ENCODE measurements at places on chromosomes 6 and 20.

- no peak for DNase-seq
Measured at GRCh38 chr6:39053016-39053624, 4.5 kb downstream of the GLP1R start.

DNA sequence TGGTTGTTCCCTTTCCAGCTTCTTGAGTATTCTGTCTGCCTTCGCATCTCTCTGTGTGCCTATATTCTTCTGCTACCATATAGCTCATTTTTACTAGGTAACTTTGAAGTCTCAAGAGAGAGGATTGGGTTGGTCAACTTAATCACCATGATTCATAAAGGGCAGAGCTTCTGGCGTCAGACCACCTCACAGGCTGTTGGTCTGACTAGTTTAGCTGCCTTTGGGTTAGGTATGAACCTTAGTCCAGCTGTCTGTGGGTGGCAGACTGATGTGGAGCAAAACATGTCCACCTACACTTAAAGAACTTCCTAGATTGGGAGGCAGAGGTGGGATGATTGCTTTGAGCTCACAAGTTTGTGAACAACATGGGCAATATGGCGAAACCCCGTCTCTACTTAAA lies 192.2 kb upstream of the SGK1 start:
- no peak for DNase-seq

GRCh38 chr20:1357921-1358671 lies 29.2 kb upstream of the SDCBP2 start:
- DNase-seq, result no peak

DNA sequence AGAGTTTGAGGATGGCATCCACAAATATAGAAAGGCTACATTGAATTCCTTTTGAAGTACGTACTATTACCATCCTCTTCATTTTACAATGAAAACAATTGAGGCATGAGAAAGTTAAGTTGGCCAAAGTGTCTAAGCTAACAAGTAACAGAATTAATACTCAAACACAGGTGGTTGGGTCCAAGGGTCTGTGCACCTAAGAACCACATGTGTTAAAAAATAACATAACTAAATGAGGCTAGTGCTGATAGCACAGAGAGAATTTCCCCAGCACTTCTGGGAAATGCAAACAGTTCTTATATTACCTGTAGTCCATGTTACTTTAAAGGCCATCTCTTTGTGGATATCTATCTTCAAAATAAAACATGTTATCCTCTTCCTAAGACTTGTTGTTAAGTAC lies 10.5 kb upstream of the KHDRBS2 start:
- DNase-seq, result no peak

DNA sequence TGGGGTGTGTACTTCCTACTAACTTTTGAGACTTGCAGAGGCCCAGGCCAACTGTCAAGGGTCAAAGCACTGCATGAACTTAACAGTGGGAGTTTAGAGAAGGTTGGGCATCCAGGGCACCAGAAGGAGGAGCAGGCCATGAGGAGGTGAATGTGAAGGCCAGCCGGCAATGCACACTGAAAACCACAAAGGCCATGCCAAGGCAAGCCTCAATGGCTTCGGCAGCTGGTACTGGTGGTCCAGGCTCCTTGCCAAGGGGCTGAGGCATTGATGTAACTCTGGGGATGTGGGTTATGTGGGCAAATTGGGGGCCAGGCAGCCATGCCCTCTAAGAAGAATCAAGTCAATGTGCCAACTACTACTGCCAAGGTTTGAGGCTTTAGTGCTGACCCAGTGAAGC lies 222.4 kb downstream of the UNC5CL start:
- no peak for DNase-seq

GRCh38 chr6:225121-225721 lies 67.1 kb upstream of the DUSP22 start:
- no peak for DNase-seq

DNA sequence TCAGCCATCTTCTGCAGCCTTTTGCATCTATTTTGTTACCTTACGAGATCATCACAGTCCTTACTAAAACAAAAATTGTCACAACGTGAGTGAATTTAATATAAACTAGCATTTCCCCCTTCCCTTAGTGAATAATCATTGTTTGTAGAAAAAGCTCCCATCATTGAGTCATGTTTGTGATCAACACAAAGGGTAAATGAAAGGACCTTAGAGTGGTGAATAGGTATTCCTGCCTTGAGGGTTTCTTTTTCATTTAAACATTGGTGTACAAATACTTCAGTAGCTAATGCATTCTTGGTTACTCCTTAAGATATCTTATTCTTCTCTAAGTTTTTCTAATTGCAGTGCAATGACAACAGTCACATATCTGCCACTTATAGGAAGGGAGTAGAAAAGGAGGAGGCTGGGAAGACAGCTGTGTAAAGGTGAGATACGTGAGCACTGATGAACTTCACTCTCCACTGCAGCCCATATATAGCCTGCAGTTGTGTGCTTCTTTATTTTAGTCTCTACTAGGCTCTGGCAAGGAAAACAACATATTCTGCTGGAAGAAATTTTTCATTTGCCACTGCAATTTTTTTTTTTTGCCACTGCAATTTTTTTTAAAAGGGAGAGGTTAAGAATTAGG lies 27.8 kb downstream of the ADGRG6 start:
- no peak for DNase-seq

- DNase-seq, result peak; percentile 34
Measured at GRCh38 chr6:11096109-11096508, 2.5 kb downstream of the SMIM13 start.

GRCh38 chr6:167699141-167699931 lies 127.4 kb upstream of the AFDN start:
- no peak for DNase-seq

- no peak for DNase-seq
Measured at GRCh38 chr20:34375977-34376430, 12.9 kb downstream of the ITCH start.

DNA sequence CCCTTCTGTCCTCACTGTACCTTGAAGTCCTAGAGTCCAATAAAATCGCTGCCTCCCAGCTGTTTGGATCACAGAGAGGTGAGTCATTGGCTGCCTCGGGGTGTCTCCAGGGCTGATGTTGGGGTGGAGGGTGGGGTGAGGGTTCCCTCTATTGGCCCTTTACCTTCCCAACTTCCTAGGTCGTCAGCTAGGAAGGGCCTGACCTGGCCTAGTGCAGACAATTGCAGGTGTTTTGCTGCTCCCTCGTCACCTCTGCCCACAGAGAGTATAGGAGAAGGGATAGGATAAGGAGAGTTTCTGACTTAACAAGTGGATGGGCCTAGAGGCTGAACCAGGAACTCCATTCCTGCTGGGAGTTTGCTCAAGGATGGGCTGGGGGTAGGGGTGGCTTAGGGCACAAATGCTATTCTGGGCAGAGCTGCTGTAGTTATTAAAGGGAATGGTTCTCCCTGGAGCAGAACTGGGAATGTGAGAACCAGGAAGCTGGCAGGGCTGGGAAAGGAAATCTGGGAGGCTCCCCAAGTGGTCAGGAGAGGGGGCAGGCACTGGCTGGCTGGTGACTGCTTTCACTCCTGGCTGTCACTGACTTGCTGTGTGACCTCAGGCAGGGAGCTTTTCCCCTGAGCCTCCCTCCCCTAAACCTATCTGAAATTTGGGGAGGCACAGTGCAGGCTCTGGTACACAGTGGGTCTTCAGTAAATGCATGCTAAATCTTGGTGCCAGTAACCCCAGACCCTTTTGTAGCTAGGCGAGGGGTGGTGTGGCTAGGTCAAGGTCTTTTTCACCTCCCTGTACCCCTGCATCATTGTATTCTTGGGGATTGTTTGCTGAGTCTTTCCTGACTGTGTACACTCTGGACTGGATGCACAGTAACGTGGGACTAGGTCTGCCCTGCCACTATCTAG lies 1.5 kb downstream of the TP53INP2 start:
- no peak for DNase-seq

DNA sequence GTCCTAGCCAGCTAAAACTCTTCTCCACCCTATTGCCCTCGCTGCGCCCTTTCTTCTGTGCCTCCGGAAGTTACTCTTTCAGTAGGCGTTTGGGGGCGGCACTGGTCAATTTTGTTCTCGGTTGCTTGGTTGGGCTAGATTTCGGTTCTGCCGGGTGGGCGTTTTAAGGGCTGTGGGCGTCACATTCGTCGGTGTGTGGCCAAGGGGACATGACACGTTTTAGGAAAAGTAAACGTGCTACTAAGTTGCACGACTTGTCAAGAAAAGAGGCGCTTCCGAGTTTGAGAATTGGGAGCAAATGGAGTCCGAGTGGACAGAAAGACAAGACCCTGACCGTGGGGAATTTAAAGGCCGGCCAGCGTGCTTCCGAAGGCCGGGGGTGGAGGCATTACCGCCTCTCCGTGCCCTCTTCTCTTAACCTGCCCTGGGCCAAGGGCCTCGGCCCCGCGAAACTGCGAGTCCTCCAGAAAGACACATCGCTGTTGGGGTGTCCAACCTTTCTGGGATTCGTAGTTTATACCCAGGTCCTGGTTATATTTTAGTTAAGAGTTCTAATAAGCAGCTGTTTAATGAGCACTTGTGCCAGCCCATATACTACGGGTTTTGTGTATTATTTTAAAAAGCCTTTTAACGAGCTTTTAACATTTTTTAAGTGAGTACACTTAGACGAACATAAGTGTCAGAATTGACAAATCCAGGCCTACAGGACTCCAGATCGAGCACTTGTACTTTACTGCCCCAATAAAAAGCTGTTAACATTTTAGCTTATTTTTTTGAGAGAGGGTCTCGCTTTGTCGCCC lies 664 bp upstream of the BAG6 start:
- DNase-seq, result peak; percentile 97

- DNase-seq, result no peak
Measured at GRCh38 chr6:152636021-152636608, 1.0 kb downstream of the SYNE1 start.

- no peak for DNase-seq
Measured at GRCh38 chr20:9206486-9206885, 137.6 kb downstream of the PLCB4 start.

DNA sequence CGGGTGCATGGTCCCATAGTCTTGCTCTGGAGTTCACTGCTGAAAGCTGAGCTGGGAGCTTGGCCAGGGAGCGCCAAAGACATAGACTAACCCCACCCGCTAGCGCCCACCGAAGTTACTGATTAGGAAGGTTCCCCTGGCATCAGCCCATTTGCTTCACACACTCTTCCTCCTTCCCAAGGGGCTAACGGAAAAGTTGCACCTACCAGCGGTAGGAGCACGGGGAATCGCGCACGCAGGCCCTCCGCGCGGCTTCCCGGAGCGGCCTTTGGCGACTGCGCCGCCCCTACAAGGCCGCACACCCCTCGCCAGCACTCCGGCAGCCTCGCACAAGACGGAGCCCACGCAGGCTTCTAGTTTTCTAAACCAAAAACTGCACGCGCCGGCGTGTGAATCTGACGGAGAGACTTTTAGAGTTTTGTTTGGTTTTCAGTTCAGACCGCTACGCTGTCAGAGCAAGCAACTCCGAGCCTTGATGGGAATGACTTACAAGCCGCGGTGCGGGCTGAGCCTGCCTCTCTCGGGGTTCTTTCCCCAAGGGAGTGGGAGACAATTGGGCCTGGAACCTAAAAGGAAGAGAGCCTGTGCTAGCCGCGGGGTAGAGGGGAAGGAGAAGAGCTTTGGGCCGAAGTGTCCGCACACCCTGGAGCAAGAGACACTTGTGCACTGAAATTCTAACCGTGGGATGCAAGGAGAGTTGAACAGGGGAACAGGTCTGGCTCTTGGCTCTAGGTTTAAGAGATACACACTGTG lies 891 bp upstream of the POU3F2 start:
- DNase-seq, result no peak

DNA sequence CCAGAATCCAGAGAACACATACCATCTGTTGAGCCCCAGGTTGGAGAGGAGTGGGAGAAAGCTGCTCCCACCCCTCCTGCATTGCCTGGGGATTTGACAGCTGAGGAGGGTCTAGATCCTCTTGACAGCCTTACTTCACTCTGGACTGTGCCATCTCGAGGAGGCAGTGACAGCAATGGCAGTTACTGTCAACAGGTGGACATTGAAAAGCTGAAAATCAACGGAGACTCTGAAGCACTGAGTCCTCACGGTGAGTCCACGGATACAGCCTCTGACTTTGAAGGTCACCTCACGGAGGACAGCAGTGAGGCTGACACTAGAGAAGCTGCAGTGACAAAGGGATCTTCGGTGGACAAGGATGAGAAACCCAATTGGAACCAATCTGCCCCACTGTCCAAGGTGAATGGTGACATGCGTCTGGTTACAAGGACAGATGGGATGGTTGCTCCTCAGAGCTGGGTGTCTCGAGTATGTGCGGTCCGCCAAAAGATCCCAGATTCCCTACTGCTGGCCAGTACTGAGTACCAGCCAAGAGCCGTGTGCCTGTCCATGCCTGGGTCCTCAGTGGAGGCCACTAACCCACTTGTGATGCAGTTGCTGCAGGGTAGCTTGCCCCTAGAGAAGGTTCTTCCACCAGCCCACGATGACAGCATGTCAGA lies 77.4 kb downstream of the ASXL1 start:
- no peak for DNase-seq

GRCh38 chr6:44171899-44172546 lies 13.4 kb downstream of the CAPN11 start:
- no peak for DNase-seq

DNA sequence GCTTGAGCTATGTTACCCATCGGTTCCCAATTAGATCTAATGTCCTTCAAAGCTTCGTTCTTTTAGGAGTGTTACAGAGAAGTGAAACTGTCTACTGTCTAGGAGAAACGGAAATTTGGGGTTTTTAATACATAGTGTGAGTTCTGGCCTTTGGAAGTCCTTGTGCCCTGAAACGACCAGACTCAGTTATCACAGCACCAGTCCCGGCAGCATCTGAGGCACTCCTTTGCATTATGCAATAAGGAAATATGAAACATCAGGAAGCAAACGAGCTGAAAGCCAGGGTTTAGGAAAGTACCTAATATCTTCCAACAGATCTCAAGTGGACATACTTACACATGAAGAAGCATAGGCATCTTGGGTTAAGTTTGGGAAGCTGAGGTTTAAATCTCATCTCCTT lies 61.8 kb upstream of the ADGRF1 start:
- no peak for DNase-seq

DNA sequence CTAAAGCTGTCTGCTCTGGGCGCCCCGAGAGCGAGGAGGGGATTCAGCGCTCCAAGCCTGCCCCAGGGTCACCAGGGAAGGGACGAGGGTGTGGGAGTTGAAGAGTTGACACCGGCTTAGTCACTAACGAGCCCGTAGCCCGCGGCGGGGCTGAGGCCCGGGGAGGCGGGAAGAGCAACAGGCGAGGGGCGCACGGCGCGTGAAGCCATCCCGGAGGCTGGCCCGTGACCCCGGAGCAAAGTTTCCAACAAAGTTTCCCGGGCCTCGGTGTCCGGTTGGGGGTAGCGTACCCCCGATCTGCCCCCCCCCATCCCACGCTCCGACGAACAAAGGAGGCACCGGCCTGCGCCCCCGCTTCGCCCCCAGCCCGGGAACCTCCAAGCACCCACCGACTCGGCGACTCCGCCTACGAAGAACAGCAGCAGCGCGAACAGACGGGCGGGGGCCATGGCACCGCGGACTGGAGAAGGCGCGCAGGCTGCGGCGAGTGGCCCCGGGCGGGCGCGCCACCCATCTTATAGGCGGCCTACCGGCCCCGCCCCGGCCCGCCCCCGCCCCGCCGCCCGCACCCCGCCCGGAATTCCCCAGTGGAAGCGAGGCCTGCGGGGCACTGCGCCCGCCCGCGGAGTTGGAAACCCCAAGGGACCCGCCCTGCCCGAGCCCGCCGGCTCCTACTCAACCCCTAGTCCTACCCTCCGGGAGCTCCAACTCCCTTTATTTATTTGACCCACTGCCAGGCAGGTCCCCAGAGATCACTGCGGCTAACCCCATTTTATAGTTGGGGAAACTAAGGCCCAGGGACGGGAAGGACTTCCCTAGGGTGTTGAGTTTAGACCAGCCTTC lies at the start of gene SDC4:
Gene SDC4, minus strand, starts transcription at position 489 of the 843 bp plus-strand sequence. Its CDS starts 40 bp downstream, at position 449.
- no peak for DNase-seq

Measured in NCI-H446 (cell line).